ENCODE measurements at places on chromosomes 6 and 20.

- no peak for DNase-seq
These were observed 14.7 kb downstream of the LRRC73 start for GRCh38 chr6:43495409-43495941.

DNA sequence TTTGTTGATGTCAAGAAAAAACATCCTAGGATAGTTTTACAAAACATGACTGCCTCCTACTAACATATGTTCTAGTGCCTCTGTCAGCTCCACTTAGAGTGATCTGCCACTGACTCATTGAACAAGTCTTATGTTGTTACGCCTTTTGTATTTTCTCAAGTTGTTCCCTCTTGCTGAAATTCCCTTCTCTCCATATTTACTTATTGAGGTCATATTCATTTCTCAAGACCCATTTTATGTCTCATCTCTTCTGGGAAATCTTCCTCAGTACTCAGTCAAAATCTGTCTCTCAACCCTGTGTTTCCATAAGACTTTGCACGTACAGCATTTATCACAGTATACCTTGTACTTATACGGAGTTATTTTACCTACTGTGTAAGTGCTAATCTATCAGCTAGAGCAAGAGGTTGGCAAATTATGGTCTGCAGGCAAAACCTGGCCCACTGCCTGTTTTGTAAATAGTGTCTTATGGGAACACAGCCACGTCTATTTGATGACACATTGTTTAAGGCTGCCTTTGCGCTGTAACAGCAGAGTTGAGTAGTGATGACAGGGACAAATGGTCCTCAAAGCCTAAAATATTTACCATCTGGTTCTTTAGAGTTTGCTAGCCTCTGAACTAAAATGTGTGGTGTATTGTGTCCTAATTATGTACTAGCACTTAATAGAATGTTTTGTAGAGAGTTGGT, 83.4 kb downstream of the ADGRB3 start:
- no peak for DNase-seq

DNA sequence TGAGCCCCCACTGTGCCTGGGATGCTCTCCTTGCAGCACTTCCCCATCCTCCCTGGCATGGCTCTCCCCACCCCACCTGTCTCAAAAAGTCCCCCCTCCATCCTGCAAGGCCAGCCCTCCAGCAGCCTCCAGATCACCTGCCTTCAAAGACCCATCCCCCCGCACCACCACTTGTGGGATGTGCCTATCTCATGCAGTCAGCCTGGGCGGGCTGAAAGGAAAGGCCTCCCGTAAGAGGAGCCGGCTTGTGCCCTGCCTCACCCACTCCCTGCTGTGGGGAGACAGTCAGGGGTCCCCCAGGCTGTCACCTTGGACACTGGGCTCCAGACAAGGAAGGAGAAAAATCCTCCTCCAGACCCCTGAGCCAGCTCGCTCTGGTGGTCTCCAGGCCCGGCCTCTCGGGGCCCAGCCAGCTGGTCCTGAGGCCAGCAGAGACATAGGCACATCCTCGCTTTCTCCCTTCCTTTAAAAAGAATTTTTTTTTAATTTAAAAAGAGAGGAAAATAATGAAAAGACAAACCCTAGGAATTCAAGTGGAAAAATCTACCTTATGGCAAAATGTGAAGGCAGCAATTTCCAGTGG, 77.3 kb downstream of the GRM4 start:
- DNase-seq, result no peak

DNA sequence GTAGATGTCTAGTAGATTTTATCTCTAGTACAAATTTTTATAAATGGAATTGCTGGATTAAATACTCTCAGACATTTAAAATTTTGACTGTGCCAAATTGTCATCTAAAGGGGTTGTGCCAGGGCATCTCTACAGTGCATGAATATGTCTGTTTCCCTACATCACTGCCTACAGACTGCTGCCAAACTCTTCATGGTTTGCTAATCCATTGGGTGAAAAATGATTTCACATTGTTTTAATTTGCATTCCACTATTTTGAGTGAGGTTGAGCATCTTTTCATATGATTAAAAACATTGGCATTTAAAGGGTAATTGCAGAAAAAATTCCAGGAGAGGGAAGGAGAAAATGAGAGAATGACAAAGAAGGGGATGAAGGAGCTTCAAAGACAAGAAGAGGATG, 267.7 kb upstream of the RNF24 start:
- no peak for DNase-seq

DNA sequence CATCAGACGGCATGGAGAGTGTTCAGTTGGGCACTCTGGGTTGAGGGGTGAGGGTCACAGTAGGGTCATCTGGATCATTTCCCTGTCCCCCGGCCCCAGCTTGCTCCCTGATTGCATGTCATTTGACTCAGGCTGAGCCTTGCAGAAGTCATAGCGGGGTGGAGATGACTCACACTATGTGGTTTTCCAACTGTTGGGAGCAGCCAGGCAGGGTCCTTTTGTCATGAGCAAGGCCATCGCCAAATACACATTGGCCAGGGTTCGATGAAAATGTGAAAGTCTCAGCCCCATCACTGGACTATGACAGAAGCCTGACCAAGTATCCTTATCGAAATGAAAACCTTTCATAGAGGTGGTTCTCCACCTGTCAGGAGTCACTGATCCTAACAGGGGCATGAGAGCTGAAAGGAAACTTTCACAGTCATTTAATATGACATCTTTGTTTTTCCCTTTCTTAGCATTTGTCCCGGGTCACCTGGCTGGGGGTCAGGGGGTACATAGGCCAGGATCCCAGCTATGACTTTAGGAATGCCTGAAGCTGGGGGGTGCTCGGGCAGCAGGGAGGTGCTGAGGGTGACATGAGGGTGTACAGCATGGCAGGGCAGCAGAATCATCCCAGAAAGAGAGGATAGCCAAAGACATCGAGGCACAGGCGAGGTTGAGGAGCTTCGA, 70.2 kb upstream of the CD93 start:
- no peak for DNase-seq

- peak; percentile 41 for DNase-seq
These were observed 114.6 kb upstream of the RIPOR2 start for GRCh38 chr6:25050356-25050755.

GRCh38 chr6:163702736-163703135, 288.2 kb downstream of the QKI start:
- no peak for DNase-seq

DNA sequence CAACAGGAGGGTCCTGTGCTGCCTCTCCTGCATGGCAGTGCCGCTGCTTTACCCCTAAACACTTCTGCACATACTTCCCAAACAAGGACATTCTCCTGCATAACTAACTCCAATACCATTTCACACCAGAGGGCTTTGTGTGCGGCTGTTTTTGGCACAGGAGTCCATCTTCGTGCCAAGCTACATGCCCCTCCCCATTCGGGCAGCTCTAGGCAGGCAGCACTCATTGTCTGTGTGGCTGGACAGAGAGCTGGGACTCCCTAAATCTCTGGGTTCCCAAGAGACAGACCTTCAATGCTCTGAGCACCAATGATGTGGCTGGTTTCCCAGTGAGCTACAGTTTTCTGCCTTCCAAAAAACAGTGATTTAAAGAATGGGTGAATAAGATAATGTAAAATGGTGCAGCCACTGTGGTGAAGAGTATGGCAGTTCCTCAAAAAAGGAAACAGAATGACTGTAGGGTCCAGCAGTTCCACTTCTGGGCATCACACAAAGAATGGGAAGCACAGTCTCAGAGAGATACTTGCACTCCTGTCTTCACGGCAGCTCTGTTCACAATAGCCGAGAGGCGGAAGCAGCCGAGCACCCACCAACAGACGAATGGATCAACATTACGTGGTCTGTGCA, 80.3 kb upstream of the DUSP22 start:
- no peak for DNase-seq

DNA sequence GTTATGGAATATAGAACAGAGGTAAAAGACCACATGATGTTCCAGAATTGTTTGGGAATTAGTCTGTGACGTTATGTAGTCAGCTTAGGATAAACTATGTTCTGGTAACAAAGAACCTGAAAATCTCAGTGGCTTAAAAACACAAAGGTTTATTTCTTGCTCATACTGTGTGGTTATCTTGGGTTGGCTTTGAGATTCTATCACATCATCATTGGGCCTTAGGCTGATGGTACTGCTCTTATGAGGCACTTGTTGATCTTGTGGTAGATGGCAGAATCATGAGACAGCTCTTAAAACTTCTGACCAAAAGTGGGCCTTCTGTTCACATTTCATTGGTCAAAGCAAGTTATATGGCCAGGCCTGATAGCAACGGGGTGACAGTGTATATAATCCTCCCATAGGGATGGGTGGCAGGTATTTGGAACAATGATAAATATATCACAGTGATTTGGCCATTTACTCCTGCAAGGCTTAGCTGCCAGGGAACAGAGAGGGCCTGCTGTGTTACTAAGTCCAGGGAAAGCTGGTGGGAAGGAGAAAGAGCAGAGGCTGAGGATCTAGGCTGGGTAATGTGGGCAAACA, 13.5 kb downstream of the DHX35 start:
- no peak for DNase-seq

DNA sequence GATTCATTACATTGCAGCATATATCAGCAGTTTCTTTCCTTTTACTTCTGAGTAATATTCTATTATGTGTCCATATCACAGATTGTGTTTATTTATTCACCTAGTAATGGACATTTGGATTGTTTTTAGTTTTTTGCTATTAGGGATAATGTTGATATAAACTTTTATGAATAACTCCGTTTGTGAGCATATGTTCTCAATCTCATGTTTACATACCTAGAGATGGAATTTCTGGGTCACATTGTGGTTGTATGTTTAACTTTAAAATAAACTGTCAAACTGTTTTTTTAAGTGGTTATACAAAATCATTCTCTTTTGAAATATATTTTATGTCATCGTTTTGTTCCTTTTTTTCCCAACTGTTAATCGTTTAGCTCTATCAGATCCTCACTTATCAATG, 311.6 kb downstream of the MMUT start:
- no peak for DNase-seq

Data from activated CD4-positive, alpha-beta T cell treated with anti-CD3 and anti-CD28 coated beads, Interleukin-2, amount 50 U/mL, for 48 hours (primary cell).